NCI-H187 treated with DMSO at 0.1 percent for 48 hours (cell line): ENCODE measurements at places on chromosomes 2 and 18.

DNA sequence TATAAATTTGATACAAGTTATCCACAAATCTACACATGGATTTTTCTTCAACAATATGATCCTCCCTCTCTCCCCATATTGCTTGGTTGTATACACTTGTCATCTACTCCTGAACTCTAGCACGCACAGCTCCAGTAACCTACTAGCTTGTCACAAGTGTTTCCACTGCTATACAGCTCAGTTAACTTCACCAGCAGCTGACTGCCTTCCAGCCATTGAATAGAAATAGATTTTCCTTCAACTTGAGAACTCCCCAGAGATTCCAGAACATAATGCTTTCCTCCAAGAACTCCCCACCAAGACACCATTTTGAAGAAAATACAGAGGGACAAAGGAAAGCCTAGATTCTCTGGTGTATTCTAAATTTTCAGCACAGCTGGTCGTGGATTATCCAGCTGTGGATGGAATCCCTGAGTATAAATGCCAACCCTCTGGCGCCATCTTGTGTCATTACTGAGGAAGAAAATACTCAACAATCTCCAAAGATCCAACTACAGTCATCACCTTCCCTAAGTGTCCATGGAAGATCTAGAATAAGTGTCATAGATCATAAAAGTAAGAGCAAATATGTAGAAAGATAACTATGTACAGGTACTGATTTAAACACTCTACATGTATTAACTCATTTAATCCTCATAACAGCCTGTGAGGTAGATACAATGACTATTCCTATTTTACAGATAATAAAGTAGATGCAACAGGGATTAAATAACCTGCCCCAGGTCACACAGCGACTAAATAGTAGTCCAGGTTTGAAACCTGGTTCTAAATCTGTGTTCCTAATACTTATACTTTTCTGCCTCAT, 156.7 kb downstream of the ARHGAP28 start:
- DNase-seq = no peak

DNA sequence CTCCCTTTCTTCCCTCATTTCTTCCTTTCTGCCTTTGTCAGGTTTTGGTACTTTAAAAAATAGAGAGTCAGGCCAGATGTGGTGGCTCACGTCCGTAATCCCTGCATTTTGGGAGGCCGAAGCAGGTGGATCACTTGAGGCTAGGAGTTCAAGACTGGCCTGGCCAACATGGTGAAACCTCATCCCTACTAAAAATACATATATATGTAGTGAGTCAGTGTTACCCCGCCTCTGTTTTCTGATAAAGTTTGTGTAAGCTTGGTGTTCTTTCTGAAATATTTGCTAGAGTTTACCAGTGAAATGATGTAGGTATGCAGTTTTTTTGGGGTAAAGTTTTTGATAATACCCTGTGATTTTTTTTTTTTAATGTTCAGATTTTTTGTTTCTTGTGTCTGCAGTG, 58.8 kb downstream of the DGKD start:
- no peak for DNase-seq

DNA sequence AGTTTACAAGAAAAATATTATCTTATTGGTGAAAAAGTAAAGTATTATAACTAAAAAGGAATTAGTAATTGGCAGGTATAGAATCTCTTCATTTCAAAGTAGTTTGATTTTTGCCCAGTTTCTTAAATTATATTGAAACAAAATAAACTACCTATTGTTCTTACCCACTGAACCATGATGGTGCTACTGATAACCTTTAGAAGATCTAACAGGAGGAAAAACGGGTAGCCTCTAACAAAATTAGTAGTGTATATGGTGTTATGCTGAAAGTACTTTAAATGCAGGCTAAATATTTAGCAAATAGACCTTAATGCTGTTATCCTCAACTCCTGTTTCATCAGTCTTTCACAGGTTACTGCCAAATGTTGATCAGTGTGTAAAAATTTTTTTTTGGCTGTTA, 19.1 kb downstream of the MRPS9 start:
- no peak for DNase-seq

GRCh38 chr2:50754514-50754913, 277.4 kb downstream of the NRXN1 start:
- DNase-seq = no peak

DNA sequence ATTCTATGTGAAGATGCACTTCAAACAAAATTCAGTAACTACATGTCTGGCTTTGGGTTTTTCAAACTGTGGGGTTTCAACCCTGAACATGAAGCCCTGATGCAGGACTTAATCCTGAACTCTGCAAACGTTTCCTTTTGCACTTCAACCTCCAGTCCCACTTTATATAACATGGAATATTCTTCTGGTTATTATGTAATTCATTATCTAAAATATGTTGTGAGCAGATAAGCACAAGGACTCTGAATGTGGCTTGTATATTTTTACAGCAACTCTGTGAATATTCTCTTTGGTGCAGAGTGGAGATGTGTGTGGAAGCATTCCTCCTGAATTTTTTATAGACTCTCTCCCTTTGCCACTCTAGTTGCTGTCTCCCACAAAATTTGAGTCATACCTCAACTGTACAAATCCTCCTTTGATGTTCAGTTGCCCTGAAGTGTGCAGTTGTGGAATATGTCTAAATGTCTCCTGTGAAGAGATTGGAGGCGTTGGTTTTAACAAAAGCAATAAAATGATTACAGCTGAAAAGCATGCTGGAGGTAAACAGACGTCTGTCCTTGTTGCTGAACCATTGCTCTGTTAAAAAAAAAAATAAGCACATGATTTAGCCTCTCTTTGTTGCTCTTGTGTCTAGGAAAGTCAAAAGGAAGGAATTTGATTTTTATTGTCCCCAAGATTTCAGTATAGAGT, 205.1 kb upstream of the NRP2 start:
- DNase-seq = no peak

GRCh38 chr2:53181759-53182158, 585.8 kb upstream of the CHAC2 start:
- no peak for DNase-seq

GRCh38 chr2:179081954-179082353, 32.0 kb upstream of the CCDC141 start:
- DNase-seq = no peak

DNA sequence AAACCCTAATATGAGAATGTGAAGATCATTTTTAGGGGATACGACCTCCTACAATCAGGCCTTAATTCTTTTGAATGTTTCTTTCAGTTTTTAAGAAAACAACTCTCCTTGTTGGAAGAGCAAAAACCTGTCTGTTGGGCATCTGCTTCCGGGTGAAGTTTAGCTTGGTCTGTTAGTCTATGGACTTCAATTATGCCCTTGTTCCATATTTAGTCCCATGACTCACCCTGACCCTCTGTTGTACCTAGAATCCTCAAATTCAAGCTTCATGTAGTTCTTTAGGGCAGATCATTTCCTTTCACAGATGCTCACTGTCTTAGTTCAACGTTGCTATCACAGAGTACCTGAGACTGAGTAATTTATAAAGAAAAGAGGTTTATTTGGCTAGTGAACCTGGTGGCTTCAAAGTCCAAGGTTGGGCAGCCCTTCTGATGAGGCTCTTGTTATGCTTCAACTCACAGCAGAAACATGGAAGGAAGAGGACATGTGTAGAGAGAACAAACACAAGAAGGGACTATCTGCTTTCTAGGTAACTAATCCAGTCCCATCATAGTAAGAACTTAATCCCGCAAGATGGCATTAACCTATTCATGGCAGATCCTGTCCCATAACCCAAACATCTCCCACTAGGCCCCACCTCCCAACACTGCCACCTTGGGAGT, 82.5 kb upstream of the SERPINE2 start:
- DNase-seq = no peak

DNA sequence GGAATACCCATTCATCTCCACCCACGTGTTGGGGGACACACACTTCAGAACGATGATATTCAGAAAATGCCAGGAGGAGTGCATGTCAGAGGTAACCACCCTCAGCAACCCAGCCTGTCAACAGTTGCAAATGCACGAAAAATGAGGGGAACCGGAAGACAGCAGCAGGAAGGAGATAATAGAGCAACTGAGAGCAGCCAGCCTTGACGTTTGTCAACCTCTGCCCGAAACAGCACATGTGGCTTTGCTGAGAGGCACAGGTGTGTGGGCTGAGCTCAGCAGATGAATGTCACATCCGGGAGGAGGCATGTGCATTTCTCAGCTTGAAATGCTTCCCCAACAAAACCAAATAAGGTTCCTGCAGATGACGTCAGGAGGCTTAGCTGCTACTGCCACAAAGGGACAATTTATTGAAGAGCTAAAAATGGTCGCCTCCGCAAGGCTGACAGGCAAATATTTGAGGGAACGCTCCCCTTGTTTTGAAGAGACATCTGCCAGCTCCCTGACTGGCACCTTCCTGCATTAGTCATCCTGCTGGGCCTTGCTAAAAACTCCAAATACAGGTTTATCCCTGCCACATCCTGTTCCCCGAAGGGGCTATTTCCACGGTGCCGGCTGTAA, 419.0 kb downstream of the NBAS start:
- no peak for DNase-seq
